ENCODE measurements at places on chromosomes 2 and 18.

GRCh38 chr2:112293636-112294401, 18.4 kb downstream of the ZC3H6 start:
- no peak for DNase-seq

DNA sequence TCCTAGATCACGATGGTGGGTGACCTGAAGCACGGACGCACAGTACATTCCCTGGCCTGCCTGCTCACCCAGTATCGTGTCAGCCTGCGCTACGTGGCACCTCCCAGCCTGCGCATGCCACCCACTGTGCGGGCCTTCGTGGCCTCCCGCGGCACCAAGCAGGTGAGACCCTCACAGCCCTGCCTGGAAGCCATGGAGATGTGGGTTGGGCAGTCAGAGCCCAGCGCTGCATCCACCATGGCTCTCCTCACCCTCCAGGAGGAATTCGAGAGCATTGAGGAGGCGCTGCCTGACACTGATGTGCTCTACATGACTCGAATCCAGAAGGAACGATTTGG, 20.3 kb downstream of the SLC30A3 start:
- DNase-seq: no peak

DNA sequence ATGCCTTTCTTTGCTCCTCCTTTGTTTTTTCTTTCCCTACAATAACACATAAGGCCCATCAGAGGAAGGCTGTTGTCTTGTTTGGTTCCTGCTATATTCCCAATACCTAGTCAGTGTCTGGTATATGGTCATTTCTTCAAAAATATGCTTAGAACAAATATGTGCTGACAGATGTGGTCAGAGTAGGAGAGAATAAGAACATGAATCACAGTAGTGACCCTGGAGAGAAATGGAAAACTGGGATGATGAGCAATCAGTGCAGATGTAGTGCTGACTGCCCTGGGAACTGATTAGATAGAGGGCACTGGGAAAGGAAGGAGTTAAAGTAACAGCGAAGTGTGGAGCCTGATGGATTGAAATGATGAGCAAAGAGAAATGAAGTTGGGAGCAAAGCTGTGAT, 189.4 kb upstream of the LHCGR start:
- no peak for DNase-seq

DNA sequence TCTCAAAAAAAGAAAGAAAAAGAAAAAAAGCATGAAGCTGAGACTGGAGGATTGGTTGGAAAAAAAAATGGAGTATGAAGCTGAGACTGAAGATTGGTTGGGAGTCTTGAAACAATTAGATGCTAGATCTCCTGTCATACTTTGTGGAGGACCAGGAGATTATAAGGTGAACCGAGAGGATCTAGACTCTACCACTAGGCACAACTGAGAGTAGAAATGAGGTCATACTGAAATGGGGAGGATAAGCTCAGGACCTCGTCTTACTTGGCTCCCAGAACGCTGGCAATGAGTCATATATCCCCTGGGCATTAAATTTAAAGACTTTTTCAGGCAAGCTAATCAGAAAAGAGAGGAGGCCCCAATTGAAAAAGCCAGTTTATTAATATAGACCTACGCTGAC, 3.3 kb upstream of the ORC2 start:
- DNase-seq: no peak

- no peak for DNase-seq
Measured at GRCh38 chr2:134314202-134314601, 60.3 kb downstream of the MGAT5 start.

DNA sequence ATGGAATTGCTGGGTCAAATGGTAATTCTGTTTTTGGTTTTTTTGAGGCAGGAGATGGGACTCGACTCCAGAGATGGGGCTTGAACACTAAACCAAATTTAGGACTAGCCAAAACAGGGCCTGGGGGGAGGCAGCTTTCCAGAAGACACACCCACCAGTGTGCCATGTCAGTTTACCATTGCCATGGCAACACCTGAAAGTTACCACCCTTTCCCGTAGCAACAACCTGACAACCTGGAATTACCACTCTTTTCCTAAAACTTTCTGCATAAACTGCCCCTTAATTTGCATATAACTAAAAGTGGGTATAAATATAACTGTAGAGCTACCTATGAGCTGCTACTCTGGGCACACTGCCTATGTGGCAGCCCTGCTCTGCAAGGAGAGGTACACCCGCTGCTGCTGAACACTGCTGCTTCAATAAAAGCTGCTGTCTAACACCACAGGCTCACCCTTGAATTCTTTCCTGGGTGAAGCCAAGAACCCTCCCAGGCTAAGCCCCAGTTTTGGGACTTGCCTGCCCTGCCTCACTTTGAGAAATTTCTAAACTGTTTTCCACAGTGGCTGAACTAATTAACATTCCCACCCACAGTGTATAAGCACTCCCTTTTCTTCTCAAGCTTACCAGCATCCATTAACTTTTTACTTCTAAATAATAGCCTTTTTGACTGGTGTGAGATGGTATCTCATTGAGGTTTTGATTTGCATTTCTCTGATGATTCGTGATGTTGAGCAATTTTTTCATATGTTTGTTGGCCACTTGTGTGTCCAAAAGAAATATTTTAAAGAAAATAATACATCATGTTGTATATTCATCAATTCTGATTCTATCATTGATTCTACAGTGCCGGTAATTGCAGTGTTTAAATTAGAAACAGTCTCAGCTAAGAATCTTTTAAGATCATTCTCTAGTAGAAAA, 10.6 kb downstream of the CDK15 start:
- DNase-seq: no peak

- DNase-seq: no peak
Measured at GRCh38 chr18:55811925-55812324, 223.9 kb upstream of the TCF4 start.

GRCh38 chr2:227462462-227462951, 9.4 kb upstream of the AGFG1 start:
- no peak for DNase-seq

GRCh38 chr18:5475267-5475666, 68.5 kb downstream of the EPB41L3 start:
- DNase-seq: no peak

- no peak for DNase-seq
Measured at GRCh38 chr2:67561457-67561965, 164.4 kb downstream of the ETAA1 start.

- no peak for DNase-seq
Measured at GRCh38 chr2:17813742-17814473, 2.4 kb upstream of the MSGN1 start.

DNA sequence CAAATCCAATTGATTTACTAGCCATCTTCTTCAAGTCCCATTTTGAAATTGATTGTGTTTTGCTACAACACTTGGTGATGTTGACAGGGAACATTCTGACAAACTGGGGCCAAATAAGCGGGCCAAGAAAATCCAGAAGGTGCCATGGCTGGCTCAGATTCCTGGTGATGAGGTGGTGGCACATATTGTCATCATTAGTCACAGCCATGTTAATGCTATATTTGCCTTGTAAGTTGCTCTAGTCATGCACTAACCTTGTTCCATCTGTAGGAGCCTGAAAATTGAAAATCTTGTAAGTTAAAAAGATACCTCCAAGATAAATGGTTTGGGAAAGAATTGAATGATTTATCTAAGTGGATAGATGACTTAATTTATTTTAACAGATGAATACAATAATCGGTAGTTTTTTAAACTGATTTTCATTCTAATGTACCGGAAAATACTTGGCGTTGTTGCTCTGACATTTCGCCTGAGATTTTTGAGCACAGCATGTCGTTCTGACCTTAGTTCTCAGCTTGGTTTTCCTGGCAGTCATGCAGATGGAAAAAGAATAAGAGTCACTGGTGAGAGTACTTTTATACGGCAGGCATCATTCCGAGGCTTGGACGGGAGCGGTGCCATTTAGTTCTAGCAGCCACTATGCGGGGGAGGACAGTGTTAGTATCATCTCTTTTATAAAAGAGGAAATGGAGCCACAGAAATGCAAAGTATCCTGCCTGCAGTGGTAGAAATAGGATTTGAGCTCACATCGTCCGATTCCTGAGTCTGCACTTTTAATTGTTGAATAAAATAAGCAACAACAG, 133.9 kb downstream of the ZNF532 start:
- no peak for DNase-seq

All from left renal cortex interstitium (tissue), 4 donors.